ENCODE measurements at places on chromosomes 1 and 21.

- no peak for DNase-seq
Observed at GRCh38 chr1:156538711-156539440, 33.5 kb downstream of the IQGAP3 start.

- DNase-seq = no peak
Observed at GRCh38 chr1:26761217-26761616, 26.5 kb upstream of the PIGV start.

GRCh38 chr1:13922466-13923110 lies 222.6 kb downstream of the PRDM2 start:
- DNase-seq = no peak

DNA sequence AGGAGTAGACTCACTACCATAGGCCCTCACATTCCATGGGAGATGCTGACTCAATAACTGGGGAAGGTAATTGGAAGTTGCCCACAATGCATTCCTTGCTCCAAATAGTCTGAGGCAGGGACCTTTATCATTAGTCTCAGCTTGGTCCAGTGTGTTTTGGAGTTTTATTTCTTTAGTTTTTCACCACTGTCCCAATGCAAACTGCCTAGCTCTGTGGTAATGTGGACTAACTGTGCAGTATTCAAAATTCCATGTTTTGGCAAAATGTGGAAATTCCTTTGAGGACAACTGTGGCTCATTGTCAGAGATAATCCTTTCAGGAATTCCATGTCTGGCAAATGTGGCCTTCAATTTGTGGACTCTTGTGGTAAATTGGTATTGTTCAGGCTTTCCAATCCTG lies 78.1 kb upstream of the PAPPA2 start:
- no peak for DNase-seq

DNA sequence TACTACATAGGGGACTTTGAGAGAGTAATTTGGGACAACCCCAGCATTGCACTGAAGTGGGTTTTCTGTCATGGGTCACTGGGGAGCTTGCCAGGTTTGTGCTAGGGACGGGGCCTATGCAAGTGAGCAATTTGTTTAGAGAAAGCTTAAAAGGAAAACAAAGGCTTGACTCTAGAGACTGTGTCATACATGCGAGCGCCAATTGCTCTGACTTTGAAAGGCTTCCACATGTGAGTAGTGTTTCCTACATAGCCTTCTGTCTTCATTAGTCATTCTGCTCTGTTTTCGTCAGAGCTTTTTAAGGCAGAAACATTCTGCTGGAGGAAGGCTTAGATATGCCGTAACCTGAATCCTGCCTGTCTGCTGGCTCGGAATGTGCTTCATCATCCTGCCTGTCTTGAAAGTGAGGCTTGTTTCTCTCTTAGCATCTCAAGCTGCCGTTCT lies 28.4 kb downstream of the TRIM45 start:
- no peak for DNase-seq

DNA sequence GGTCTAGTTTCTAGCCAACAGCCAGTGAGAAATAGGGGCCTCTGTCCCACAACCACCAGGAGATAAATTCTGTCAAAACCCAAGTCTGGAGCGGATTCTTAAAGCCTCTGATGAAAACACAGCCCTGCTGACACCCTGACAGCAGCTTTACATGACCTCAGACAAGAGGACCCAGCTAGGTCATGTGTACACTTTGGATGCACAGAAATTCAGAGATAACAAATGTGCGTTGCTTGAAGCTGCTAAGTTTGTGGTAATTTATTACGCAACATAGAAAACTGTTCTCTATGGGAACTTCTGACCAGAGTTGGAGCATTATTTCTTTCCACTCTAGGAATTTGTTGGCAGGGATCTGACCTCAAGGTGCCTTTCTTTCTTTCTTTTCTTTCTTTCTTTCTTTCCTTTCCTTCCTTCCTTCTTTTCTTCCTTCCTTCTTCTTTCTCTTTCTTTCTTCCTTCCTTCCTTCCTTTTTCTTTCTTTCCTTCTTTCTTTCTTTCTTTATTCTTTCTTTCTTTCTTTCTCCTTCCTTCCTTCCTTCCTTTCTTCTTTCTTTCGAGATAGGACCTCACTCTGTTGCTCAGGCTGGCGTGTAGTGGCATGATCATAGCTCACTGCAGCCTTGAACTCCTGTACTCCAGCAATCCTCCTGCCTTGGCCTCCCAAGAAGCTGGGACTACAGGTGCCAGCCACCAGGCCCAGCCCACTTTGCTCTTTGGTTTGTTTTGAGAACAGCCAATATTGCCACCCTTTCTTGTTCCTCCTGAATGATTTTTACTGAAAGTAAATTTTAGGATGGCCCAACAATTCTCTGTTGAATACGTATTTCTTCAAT lies 14.9 kb upstream of the HMGCS2 start:
- DNase-seq = no peak

GRCh38 chr1:99218999-99219398 lies 45.3 kb upstream of the PLPPR4 start:
- DNase-seq = no peak

GRCh38 chr1:84803604-84804003 lies 89.4 kb downstream of the LPAR3 start:
- DNase-seq = no peak

DNA sequence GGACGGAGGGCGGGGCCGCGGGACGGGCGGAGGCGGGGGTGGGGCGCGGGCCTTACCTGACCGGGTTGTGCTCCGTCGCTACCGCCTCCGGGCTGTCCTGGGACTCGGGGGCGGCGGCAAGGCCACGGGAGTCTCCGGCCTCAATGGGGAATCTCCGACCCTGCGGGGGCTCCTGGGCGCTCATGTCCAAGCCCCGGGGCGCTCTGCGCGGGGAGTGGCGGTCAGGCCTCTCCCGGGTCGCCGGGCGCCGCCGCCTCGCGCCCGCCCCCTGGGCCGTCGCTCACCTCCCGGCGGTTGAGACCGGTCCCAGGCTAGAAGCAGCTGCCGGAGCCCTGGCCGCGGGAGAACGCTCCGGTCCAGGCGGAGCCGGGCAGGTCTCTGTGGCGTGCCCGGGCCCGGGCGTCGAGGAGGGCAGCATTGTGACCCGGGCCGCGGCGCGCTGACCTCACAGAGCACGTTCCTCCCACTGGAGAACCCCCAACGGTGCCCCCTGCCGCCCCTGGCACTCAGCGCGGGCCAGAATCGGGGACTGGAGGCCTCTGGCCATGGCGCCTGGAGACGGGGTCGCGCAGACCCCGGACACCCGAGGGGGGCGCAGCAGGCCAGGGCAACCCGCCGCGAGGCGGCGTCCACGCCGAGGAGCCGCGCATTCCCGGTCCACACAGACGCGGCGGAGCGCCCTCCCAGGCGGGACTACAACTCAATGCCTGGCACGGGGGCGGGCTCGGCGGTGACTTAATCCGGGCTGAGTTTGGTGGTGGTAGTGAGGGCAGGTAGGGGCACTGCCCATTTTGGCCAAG lies 411 bp downstream of the FAM229A start:
- DNase-seq = no peak

DNA sequence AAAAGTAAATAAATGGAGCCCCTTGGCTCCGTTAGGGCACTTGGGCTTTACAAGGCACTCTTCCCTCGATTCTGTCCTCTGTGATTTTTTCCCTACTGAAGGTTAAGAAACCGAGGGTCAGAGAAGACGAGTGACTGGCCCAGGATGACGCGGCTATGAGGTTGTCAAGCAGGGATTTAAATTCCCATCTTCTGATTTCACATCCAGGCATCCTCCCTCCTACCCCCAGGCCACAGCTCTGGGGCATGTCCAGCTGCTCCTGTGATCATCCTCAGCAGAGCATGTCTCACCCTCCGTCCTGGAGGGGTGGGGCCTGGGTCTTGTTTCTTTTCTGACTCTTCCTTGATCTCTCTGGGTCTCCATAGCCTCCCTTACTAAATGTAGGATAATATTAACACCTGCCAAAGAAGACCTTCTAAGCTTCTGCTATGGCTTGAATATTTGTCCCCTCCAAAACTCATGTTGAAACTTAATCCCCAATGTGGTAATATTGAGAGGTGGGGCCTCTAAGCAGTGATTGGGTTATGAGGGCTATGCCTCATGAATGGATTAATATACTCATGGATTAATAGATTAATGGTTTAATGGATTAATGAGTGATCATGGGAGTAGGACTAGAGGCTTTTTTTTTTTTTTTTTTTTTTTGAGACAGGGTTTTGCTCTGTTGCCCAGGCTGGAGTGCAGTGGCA lies 4.6 kb downstream of the CRYBG2 start:
- no peak for DNase-seq
